ENCODE measurements at places on chromosomes 1 and 21.

GRCh38 chr1:151535326-151536271, 4.5 kb upstream of the TUFT1 start:
- no peak for DNase-seq

DNA sequence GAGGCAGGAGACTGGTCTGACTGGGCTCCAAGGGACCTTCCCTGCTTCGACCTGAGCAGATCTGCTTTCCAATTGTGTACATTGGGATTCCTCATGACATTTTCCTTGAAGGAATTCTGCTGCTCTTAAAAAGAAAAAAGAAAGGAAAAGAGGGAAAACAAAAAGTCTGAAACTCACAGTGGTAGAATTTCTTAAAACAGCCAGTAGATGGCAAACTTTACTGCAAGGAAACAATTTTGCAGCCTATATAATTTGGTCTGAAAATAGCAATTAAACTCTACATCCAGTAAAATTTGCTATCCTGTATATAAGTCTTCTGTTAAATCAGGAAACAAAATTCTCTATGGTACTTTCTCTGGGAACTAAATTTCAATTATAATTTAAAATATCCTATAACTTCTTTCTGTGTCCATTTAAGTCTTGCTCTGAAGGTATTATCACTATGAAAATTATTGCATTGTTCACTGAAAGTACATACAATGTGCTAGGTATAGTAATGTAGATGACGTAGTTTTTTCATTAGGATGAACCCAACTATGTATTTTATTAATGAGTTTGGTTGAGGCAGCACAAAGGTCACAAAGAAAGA, 59.8 kb downstream of the CRB1 start:
- DNase-seq, result no peak

GRCh38 chr1:54715493-54716298, at the start of gene TTC4:
TTC4 (plus strand) TSS chr1:54715861; CDS start chr1:54715909, 48 bp downstream.
- DNase-seq, result peak; percentile 83

DNA sequence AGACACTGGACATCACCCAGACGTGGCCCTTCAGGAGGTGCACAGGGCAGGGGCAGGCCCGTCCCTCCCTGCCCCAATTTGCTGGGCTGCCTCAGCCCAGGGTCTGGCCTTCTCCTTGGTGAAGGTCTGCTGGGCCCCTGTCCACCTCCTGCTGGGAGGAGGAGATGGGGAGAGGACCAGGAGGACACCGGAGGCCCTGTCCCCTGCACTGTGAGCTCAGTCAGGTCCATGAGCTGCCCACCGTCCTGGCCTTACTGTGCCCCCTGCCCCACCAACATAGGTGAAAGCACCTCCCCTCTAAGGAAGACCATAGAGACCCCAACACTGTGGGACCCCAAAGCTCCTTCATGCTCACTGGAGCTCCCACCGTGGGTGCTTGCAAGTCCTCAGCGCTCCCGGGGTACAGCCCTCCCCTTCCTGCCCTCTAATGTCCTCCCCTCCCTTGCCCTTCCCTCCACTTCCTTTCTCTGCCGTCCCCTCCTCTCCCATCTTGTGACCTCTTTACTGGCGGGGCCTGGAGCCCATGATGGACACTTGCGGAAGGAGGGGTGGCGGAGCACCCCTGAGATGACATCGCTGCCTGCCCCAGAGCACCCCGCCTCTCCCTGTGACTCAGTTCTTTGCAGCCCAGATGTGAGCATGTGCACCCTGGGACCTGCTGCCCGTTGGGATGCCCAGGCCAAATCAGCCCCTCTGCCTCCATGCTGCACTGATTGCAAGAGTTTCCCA, 4.6 kb downstream of the LRRC3 start:
- no peak for DNase-seq

DNA sequence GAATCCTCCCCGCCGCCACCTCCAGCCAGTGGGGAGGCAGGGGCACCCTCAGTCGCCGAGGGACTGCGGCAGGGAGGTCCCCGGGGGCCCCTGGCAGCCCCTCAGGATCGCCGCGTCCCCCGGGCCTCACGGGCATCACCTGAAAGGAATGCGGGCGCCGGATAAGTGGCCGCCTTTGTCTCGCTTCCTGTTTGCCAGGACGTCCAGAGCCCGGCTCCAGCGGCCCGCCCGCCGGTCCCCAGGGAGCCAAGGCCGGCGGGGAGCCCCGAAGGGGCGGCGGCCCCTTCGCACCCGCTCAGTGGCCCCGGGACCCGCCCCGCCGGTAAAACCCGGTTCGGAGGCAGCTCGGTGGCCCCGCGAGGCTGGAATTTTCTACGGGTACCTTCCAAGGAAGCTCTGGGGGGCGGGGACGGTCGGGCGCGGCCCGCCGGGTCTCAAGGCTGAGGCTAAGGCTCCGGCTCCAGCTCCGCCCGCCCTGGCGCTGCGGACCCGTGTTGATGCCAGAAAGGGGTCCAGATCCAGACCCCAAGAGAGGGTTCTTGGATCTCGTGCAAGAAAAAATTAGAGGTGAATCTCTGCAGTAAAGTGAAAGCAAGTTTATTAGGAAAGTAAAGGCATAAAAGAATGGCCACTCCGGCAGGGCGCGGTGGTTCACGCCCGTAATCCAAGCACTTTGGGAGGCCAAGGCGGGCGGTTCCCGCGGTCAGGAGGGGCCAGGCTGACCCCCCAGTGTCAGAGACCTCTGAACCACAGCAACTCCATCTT, 12.6 kb downstream of the TINAGL1 start:
- DNase-seq, result no peak

- no peak for DNase-seq
These were observed 744.9 kb upstream of the B3GALT2 start for GRCh38 chr1:193931356-193931755.

GRCh38 chr1:156746728-156747631, 4.5 kb downstream of the HDGF start:
- DNase-seq, result peak; percentile 82

DNA sequence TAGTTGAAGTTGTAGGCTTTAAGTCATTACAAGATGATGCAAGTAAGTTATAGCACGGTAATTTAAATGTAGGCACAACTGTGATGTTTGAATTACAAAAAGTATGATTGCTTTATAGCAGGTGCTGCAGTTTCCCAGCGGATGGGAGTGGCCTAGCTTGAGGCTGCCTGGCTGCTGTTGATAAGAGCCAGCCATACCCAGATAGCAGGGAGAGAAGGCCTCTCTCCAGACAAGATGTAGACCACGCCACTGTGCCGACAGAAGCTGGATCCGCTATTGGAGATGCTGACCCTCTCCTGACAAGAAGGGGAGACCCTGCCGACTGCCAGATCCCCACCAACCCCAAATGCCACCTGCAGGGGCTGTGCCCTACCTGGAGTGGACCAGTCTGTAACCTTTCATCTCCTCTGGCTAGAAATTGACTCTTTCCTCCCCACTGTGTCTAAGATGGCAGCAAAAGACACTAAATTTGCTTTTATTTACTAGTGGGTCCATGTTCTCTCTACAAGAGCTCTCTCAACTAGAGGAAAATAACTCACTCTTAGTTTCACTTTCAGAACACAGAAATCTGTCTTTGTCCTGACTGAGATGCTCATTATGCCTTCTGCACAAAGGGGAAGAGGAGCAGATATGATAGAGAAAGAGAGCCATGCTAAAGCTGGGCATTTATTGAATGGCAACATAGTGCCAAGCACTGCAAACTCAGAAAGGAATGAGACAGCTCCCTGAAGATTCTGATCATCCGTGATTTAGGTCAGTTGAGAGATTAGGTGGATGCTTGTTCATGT, 127.9 kb downstream of the URB2 start:
- DNase-seq, result no peak

DNA sequence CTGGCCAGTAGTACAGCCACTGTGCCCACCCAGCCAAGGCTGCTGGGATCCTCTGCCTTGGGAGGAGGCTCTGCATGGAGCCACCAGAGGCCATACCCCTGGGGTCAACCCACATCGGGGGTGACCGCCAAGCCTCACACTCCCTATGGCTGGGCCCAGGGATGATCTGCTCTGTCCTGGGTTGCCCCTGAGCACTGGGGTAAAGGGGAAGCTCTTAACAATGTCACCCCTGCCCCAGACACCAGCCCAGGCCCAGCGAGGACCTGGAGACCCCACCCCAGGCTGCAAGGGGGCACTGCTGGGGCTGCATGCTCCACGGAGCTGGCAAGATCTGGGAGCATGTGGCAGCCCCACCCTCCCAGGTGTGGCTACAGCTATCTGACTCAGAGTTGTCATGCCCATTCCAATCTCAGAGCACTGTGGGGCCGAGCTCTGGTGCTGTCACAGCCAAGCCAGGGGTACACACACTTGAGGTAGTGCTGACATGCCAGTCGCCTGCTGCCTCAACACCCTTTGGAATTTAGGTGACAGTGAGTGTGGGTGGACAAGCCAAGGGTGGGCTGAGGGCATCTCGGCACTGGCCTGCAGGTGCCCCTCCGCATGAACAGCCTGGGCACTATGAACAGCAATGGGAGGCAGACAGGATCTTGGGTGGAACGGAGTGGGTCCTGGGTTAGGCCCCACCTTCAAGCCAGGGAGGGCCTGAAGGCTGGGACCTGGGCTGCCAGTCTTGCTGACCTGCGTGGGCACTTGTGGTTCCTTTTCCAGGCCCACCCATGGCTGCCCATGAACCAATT, 427.7 kb downstream of the LRRIQ3 start:
- DNase-seq, result no peak

- no peak for DNase-seq
These were observed 79.9 kb downstream of the PRDM2 start for GRCh38 chr1:13779930-13780329.

DNA sequence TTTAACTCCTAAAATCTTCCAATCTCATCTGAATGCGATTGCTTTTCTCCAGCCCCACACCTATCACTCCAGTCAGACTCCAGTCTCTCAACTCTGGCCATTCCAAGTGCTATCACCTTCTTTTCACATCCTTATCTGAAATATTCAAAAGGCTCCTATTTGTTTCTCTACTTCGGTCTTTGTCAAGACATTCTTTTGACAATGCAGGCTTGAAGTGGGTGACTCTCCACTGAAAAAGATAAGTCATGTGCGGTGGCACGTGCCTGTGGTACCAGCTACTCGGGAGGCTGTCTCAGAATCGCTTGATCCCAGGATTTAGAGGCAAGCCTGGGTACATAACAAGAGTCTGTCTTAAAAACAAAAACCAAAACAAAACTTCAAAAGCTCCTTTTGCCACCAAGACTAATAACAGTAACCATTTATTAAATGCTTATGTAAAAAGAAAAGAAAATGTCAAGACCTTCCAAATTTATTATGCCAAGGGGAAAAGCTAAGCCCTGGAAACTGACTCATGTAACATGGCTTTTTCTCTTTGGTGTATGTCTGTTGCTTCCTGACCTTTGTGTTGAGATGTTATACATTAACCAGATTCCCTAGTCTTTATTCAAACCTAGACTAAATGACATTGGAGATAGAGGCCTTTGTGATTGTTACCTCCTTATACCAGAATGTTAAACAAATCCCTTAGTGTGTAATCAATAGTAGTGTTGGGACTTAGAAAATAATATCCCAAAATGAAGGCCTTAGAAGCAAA, 3.6 kb downstream of the ALG14 start:
- DNase-seq, result no peak

GRCh38 chr1:226255380-226255779, 31.9 kb downstream of the MIXL1 start:
- no peak for DNase-seq

DNA sequence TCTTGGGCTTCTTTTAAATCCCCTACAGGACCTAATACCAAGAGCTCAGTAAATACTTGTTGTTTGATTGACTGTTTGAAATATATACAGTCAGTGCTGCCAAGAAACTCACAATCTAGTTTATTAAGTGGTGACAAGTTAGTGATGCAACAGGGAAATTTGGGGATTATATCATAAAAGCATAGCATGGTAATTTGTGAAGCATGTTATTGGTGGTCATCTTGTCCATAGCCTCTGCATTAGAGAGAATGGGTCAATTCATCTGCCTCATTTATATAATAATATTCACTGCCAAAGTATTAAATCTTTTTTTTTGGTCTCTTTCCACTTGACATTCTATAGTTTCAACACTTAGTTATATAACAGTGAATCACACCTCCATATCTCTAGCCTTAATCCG, 138.2 kb upstream of the SPAG17 start:
- no peak for DNase-seq

DNA sequence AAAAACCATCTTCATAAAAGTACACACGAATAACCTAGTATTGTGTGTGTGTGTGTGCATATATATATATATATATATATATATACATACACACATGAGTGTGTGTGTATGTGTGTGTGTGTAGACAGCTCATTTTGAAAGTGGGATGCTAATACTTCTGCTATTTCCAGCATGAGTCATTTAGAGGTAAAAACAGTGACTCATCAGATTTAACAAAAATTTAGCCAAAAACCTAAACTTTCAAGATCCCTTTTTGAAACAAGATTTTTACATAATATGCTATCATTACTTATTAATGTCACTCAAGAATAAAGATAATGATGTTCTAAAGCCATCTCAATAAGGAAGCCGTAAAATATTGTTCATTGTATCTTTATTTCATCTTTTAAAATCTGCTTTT, 35.6 kb upstream of the ADGRL4 start:
- no peak for DNase-seq

DNA sequence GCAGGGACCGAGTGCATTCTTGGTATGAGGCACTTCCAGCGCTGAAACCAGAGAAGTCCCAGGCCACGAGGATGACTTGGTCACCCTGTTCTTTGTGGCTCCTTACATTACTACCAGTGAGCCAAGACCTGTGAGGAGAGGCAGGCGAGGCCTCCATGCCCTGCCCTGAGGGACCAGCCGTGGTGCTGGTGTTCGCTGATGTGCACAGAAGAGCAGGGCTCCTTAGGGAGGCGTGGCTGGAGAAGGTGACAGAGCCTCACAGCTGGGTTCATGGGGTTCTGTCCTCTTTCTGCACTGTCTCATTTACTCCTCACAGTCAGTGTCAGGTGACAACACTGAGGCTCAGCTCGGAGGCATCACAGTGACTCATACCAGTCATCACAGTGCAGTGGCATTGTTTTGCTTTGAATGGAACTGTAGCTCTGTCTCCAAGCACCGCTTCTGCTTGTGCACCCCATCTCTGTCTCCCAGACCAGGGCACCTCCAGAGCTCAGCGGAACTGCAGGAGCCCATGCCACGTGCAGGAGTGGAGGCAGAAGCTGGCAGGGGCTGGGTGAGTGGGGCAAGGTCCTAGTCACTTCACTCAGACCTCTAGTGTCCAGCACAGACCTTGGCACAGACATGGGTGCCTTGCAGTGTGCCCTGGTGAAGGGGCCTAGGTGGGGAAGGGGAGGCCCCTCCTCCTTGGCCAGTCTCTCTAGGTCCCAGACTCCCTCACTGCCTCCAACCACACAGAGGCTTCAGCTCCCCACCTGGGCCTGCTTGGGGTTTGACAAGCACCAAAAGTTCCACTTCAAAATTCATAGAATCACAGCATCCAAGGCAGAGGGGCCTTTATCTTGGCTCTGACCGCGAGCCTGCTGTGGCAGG, 310.9 kb downstream of the MATN1 start:
- DNase-seq, result no peak

- no peak for DNase-seq
These were observed 8.6 kb upstream of the NTNG1 start for GRCh38 chr1:107132195-107132594.

GRCh38 chr1:63976006-63976405, 202.2 kb downstream of the ROR1 start:
- no peak for DNase-seq

DNA sequence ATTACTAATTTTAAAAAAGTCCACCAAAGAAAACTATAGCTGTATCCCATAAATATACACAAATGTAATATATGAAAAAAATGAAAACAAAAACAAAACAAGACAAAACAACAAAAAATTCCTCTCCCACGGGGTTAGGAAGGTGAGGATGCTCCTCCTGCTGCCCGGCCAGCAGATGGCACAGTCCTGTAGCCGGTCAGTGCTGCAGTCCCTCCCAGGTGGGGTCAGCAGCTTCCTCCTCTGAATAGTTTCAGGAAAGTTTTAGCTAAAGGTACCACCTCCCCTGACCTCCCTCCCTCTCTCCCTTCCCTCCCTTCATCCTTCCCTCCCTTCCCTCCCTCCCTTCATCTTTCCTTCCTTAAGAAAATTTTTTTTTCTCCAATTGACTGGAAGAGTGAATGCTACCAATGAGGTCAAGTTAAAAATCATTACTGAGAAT, 67.8 kb upstream of the BCL10 start:
- no peak for DNase-seq

All from CD4-positive, alpha-beta T cell treated with Interleukin-1 beta for 1 hour (primary cell).